AG09309 (cell line): ENCODE measurements at places on chromosomes 2 and 18.

DNA sequence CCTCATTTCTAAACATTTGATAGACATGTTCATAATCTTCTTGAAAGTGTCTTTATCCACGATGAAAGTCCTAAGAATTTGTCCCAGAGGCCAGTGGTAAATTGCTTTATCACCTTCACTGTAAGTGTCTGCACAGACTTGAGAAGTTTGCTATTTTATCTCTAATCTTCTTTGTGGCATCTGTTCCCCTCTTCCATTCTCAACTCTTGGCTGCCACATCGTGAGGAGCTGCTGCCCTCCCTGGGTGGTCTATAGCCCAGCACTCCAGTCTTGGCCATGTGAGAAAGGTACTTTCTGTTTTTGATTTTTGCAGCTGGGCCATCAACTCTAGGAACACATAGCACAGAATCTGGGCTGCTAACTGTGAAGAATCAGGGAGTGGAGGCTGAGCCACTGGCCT lies 45.5 kb downstream of the SLC14A2 start:
- no peak for DNase-seq

DNA sequence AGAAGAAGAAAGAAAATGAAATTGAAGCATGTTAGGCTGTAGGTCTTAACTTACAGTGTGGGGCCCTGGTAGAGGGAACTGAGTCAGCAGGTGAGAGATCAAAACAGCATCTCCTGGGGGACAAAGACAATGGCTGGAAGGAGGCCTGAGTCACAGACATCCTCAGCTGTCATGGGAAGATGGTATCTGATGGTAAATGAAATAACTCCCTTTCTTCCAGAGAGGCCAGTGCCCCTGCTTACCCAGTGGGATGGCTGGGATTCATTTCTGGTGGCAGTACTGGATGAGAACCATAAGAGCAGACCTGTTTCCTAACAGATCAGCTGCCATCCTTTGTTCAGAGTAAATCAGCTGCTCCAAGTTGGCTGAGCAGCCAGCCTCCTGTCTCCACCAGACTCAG lies 251.3 kb upstream of the EPAS1 start:
- no peak for DNase-seq

DNA sequence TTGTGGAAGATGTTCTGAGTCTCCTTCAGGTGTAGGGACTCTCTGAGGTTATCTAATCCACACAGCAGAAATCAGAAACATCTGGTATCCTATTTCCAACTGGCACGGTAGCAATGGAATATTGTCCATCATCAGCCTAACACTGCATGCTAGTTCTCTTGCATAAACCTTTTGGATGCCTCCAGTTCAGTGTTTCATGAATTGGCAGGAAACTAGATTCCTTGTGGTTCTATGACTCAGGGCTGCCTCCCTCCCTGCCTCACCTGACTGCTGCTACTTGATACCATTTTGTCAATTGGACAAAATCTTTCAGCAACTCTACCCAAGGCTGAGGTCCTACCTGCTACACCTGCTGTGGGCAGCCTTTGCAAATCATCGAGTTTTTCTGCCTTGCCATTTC lies 130.9 kb downstream of the TPGS2 start:
- peak; percentile 78 for DNase-seq

DNA sequence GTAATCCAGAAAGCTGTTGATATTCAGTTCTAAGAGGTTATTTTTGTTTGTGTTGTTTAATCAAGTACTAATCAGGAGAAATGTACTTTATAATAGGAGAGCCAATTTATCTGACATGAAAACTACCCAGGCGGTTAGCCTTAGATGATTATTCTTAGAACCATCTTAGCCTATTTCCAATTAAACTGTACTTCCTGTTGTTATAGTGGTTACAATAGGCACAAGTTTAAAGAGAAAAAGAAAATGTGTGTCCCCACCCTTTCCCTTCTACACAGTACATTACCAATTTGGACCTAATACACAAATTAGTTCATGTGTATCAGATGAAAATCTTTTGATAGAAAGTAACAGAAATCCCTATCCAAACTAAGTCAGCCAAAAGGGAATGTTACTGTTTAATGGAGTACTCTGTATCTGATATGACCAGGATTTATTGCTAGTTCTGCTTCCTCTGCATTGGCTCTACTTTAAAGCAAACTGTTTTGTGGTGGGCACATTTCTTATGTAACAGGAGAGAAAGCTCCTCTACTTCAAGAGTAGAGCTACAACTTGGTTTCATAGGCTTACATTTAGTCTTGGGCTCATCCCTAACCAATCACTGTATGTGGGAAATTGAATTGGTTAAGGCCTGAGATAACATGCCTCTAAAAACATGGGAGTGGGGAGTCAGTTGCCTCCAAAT lies 217.9 kb downstream of the UBE2E3 start:
- DNase-seq = no peak

DNA sequence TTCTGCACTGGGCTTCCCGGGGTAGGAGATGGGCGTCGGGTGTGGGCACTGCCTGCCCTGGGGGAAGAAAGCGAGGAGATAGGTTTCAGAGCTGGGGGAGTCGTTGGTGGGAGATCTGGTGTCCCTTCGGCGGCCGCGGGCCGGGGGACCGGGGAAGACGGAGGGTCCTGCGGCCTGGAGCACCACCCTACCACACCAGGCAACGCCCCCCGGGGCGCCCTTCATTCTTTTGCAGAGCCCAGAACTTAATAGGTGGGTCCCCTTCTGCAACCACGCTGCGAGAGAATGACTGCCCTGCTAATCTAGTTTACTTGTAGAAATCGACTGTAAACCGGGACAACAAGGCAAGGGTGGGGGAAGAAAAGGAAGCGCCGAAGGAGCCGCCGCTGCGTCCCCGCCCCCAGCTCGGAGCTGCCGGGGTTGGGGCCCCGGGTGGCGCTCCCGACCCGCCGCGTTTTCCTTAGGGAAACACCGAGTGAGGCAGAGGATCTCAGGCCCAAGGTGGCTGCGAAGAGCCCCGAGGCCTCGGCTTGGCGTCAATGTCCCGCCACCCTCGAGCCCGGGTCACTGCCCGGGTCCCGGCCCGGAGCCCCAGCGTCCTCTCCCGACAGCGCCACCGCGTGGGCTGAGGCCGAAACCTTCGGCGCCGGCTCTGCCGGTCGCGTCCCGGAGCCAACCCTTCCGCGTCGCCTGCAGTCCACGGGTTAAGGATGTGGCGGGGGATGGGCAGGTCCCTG lies 5.4 kb upstream of the SATB2 start:
- no peak for DNase-seq

- DNase-seq = no peak
Measured at GRCh38 chr2:41910126-41910525, 137.7 kb upstream of the PKDCC start.

DNA sequence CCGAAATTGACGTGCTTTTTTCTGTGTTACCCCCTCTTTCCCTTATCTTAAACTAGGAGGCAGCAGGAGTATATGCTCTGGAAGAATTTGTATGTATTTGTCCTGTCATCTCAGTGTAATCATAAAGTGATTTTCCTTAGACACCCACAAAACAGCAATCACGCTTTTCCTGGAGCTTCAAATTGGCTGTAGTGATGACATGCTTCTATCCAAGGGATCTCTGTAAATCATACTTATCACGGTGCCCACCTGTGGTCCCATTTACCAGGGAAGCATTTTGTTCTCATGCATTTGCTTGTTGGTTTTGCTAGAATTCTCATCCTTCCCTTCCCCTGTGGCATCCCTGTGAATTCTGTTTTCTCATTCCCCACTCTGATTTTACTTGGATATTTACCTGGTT lies 220.8 kb upstream of the THUMPD2 start:
- no peak for DNase-seq

GRCh38 chr2:143802871-143803650 lies 673.8 kb downstream of the ARHGAP15 start:
- no peak for DNase-seq

DNA sequence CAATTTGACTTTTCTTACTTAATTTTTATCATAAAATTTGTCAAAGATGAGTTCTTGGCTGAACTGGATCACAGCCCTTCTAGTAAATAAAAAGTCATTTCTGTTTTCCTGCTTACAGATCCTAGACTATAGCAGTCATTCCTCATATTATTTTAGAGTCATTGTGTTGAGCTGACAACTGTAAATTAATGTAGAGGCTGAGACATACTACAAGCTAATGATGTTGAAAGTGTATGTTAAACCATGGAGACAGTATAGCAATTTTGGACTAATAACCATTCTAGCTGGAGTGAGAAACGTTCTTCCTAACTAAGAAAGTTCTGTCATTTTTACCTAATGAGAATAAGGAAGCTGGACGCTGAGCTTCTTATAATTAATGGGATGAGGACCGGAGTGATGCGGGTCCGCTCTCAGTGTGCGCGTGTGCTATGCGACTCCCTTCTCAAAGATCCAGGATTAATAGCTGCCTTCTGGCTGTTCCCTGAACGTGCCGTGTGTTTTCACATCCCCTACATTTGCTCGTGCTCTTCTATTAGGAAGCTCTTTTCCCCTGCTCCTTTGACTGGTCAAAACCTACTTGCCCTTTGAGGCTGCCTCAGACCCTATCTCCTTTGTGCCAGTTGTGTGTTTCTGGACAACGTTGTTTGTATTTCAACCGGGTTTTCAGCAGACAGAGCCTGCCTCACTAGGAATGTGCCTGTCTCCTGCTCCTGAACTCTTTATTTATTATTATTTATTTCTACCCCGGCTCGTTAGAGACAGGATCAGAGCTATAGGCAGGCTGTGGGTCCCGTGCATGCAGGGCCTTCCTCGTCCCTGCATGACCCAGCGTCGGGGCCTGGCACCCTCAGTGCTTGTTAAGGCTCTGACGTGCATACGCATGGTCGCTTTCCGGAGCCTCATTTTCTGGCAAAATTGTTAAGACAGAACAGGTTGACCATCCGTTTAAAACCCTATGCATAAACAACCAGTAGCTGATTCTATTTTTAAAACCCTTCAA lies 182.6 kb downstream of the DCDC2C start:
- DNase-seq = no peak

- DNase-seq = no peak
Measured at GRCh38 chr2:152493945-152494528, 159.1 kb downstream of the FMNL2 start.

DNA sequence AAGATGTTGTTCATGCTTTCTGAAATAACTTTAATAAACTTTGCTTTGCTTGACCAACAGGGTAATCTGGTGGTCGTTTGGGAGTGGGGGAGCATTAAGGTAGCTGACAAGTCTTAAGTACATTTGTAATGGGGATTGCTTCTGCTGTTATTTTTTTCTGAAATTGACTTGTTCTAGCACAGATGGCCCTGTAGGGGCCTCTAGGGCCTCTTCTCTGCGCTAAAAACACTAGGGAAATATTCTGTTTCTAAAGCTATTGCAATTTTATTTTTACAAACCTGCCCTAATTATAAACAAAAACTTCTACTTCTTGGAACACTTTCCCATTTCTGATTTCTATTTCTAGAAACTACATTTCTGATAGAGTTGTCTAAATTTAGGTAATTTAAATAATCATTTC lies 191.3 kb upstream of the KCNJ3 start:
- no peak for DNase-seq

DNA sequence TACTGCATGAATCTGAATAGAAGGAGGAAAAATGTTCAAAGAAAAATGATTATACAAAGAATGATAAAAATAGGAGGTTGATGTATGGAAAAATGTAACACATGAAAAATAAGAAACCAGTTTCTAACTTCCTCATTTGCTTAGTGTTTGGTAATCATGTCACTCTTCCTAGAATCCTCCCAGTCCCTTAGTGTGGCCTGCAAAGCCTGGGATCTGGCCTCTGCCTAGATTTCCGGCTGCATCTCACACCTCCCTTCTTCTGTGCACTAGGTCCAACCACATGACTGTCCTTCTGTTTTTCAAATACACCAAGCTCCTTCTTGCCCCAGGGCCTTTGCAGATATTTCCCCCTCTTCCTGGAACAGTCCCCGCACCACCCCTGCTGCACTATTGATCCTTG lies 76.8 kb upstream of the RBMS1 start:
- no peak for DNase-seq

GRCh38 chr2:42233976-42234441 lies 64.9 kb downstream of the EML4 start:
- DNase-seq = peak; percentile 20

DNA sequence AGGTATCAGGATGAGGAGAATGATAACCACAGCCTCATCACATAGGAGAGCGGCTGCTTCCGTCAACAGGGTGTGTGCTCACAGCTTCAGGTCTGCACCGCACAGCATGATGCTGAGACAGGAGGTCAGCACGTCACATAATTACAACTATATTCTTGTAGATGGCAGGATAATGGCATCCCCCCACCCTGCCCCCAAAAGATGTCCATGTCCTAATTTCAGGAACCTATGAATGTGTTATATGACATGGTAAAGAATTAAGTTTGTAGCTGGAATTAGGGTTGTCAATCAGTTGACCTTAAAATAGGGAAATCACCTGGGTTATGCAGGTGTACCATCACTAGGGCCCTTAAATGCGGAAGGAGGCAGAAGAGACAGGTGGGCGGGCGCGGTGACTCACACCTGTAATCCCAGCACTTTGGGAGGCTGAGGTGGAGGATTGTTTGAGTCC lies 73.9 kb downstream of the ARL4C start:
- no peak for DNase-seq

GRCh38 chr2:8658064-8658862 lies 23.6 kb upstream of the ID2 start:
- no peak for DNase-seq

DNA sequence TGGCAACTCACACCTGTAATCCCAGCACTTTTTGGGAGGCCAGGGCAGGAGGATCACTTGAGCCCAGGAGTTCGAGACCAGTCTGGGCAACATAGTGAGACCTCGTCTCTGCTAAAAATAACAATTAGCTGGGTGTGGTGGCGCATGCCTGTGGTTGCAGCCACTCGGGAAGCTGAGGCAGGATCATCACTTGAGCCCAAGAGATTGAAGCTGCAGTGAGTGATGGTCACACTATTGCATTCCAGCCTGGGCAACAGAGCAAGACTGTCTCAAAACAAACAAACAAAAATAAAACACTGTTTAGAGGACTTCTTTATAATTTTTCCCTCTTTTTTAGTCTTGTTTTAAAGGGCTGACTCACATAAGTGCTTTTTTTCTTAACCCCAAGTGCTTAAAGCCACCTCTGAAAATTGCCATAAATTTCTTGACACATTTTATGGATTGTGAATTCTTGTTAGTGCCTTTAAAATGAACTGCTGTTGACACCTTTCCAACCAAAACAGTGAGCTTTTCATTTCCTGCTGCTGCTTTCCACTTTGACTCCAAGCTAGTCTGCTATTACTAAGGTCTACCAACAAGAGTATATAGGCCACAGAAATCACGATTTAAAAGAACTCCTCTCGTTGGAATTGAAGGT lies 41.7 kb downstream of the CYP20A1 start:
- DNase-seq = peak; percentile 76

GRCh38 chr2:196170606-196171247 lies 651 bp downstream of the STK17B start:
- DNase-seq = no peak

GRCh38 chr2:101820519-101820918 lies 123.0 kb downstream of the MAP4K4 start:
- DNase-seq = no peak

GRCh38 chr18:44876024-44876423 lies 195.3 kb downstream of the SETBP1 start:
- DNase-seq = no peak

DNA sequence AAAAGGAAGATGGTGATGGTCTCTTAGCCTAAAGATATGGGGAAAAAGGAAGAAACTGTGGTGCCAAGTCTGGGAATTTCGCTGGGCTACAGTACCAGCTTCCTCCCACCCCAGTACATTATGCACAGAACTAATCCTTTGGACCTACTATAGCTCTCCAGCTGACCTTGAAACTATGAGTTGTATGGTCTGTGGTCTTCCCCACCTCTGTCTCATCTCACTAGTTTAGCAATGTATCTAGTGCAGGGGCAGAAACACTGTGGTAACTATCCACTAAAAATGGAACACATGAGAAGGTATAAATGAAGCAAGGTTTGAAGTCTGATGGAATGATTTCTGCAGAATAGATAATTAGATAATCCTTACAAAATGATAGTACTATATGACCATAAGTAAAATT lies 190.4 kb upstream of the CCDC150 start:
- no peak for DNase-seq
